ENCODE measurements at places on chromosomes 12 and 14.
A peak's percentile ranks its signal among the peaks of the same experiment; 100 is the strongest.

DNA sequence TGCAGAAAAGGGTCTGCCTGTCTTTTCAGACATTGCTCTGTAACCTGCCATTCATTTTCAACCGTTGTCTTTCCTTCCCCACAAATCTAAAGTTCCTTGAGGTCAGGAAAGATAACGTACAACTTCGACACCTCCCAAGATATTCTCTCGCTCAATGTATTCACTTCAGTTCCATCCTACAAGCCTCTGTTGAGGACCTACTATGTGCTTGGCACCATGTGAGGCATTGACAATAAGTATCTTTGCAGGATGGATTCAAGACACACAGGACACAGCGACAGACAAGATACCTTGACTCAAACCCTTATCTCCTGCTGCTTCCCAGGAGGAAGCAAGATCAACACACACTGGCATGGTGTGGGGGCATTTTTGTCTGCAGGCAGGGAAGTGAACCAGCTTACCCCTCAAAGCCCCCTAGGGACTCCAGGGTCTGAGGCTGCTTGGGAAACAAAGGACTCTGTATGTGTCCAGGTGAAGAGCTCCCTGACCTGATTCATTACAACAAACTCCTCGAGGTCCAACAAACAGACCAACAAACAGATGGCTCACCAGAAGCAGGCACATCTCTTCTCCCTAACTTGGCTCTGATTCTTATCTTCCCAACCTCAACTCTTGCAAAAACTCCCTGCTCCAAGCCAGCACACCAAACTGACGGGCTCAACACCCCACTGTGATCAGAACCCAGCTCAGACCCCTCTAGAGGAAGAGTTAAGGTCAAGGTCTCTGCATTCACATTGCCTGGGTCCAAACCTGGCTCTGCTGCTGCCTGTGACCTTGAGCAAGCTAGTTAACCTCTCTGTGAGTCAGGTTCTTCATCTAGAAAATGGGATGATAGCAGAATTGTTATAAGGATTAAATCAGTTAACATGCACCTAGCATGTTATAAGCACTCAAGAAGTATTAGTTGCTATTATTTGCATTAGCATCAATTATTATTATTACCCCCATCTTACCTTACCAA lies 6.3 kb downstream of the NUAK1 start:
- no peak for DNase-seq

DNA sequence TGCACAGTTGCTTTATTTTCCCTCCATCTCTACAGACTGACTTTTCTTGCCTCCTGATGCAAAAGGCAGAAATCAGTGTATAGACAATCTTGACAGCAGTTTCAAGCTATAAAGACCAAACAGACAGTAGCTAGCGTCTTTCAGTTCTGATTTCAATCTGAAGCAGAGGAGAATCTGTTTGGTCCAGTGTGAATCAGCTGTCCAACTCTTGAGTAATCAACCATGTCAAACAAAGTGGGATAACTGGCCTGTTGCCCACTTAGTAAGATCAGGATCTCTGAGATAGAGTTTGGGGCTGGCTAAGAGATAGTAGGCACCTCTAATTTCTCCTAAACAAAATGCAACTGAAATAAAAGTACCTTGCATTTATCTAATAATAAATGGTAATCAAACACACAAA lies 797.4 kb upstream of the FBXO33 start:
- no peak for DNase-seq

DNA sequence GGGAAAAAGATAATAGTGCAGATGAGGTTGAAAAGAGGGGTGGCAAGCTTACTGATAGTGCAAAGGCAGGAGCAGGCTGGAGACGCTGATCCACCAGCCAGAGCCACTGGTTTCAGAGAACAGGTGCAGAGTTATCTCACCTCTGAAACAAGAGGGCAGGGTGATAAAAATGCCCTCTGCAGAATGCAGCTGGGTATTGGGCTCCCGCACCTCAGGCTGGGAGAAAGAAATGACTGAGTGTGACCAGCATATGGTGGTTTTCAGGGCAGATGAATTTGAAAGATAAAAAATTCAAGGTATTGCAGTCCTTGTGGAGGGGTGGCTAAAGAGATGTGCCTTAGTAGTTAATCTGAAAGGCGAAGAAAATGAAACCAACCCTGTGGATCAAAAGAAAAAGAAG lies 2.9 kb upstream of the TMEM30B start:
- DNase-seq, result no peak

GRCh38 chr14:95756751-95757150 lies 42.8 kb upstream of the TCL1A start:
- DNase-seq, result no peak

DNA sequence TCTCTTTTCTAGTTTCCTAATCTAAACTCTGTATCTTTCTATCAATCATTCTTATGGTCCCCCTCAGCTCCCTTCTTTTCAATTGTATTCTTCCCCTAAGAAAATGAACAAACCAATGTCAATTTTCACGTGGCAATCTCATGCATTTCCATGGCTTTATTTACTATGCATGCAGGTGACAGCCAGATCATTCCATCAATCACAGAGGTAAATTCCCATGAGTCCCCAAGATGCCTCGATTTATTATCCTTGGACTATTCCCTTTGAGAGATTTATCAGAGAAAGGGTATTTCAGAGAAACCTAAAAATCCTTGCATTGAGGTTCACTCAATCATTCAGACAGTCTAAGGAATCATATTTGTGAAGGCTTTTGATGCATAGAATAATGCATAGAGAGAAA lies 301.2 kb downstream of the DIO2 start:
- no peak for DNase-seq

DNA sequence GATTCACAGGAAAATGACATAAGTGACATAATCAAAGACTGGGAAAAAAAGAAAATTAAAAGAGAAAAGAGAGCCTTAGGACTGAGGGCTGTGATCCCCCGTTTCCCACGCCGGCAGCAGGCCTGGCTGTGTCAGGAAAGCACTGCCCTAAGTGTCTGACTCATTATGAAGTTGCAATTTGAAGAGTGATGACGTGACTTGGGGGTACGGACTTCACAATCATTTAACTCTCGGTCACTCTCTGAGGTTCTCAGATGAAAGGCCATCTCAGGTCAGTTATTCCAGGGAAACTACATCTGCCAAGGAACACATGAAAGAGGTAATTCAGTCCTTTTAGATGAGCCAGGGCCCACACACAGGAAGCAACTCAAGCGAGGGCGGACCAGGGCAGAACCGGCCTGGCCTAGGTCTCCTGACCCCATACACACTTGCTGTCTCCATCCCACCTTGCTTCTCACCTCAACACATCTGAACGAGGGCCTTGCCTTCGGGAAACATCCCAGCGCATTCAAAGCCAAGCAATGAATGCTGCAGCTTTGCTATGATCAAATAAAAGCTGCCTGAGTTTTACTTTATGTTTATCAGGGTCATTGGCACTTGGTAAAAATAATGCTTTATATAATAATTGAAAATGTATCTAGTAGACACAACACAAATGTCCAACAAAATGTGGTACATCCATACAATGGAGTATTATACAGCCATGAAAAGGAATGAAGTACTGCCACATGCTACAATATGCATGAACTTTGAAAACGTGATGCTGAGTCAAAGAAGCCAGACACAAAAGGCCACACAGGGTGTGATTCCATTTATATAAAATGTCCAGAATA lies 2.7 kb downstream of the SSH1 start:
- no peak for DNase-seq

DNA sequence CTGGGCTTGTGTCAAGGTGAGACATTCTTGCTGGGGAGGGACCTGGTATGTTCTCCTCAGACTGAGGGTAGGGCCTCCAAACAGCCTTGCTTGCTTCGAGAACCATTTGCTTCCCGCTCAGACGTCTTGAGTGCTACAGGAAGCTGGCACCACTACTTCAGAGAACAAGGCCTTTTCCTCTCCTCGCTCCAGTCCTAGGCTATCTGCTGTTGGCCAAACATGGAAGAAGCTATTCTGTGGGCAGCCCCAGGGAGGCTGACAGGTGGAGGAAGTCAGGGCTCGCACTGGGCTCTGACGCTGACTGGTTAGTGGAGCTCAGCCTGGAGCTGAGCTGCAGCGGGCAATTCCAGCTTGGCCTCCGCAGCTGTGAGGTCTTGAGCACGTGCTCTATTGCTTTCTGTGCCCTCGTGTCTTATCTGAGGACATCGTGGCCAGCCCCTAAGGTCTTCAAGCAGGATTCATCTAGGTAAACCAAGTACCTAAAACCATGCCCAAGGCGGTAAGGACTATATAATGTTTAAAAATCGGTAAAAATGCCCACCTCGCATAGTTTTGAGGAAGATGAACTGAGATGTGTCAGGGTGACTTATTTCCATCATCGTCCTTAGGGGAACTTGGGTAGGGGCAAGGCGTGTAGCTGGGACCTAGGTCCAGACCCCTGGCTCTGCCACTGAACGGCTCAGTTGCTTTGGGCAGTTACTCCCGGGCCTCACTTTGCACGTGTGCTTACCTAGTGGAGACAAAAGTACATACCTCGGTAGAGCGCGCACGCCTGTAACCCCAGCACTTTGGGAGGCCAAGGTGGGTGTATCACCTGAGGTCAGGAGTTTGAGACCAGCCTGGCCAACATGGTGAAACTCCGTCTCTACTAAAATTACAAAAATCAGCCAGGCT lies 4.3 kb downstream of the GAPDH start:
- peak; percentile 15 for DNase-seq

DNA sequence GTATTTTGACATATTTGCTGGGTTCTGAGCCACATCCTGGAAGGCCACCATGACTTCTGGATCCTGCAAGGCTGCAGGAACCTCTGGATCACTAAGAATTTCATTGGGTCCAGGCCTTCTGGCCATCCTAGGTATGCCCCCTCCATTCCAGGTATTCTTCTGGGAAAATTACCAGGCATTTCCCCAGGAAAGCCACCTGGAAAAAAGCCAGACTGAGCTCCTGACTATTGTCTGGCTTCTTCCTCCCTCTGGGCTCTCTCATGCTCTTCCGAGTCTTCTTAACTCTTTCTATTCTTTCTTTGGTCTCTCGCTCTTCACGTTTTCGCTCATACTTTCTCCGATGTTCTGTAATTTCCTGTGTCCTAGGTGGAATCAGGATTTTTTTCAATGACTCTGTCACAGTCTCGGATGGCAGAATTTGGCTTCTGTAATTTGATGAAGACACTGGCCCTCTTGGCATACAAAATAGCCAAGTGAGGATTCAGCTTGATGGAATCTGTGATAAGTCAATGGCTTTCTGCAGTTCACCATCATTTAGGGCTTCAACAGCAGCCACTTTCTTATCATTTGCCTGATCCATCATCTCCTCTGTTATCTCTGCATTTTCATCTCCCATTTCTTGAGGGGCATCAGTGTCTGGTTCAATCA lies 42.6 kb downstream of the ATP23 start:
- DNase-seq, result no peak

GRCh38 chr14:69960296-69960695 lies 81.1 kb downstream of the SMOC1 start:
- DNase-seq, result no peak

Data from HEK293T (cell line).